T-helper 1 cell treated with Interleukin-12 subunit alpha and Interleukin-12 subunit beta and Interleukin-4 antibody, amounts not matched to agents 30 ng/mL and 1 ng/mL, for 36 hours (primary cell): ENCODE measurements at places on chromosomes 13 and 19. TPM values are rescaled to one million over a fixed set of nuclear protein-coding genes. Genes with fewer than 3 reads are reported as not detected.

GNG8 gene
- 13.2 and 14.6 TPM in 2 replicates for total RNA-seq

ZNF418 gene
- 1.5 and 2.3 TPM in 2 replicates for total RNA-seq

ZNF546 gene
- total RNA-seq = 6.7 and 7.7 TPM in 2 replicates

RPL28 gene
- total RNA-seq = 2,242 and 2,308 TPM in 2 replicates

TEX101 gene
- not detected in 2 replicates for total RNA-seq

TLE6 gene
- 0.54 and 1.1 TPM in 2 replicates for total RNA-seq

F2RL3 gene
- total RNA-seq = 0.12 and 0.17 TPM in 2 replicates

ZNF573 gene
- total RNA-seq = 6.3 and 9.2 TPM in 2 replicates

THSD8 gene
- total RNA-seq = 13.0 and 24.6 TPM in 2 replicates
